ENCODE measurements at places on chromosomes 6 and 20.

- no peak for DNase-seq
These were observed 102.0 kb downstream of the ANKS1A start for GRCh38 chr6:34990971-34991560.

DNA sequence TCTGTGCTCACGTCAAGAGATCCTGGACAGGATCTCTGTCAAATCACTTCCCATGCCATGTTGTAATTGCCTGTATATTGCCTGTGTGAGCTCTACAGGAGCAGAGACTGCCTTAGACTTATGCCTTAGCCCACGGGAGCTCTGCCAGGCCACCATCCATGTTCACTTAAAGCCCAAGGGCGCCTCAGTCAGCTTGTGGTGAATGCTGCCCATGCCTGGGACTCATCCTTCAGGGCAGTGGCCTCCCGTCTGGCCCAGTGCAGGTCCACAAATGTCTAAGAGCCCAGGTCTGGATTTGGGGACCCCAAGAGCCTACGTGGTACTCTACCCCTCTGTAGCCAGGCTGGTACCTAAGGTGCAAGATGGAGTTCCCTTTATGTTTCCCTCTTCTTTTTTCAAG is 22.4 kb upstream of the BPIFA2 start:
- no peak for DNase-seq

- no peak for DNase-seq
These were observed 42.6 kb upstream of the HMGN3 start for GRCh38 chr6:79277109-79277508.

GRCh38 chr6:166567107-166567506 is 19.4 kb downstream of the RAMACL start:
- no peak for DNase-seq

DNA sequence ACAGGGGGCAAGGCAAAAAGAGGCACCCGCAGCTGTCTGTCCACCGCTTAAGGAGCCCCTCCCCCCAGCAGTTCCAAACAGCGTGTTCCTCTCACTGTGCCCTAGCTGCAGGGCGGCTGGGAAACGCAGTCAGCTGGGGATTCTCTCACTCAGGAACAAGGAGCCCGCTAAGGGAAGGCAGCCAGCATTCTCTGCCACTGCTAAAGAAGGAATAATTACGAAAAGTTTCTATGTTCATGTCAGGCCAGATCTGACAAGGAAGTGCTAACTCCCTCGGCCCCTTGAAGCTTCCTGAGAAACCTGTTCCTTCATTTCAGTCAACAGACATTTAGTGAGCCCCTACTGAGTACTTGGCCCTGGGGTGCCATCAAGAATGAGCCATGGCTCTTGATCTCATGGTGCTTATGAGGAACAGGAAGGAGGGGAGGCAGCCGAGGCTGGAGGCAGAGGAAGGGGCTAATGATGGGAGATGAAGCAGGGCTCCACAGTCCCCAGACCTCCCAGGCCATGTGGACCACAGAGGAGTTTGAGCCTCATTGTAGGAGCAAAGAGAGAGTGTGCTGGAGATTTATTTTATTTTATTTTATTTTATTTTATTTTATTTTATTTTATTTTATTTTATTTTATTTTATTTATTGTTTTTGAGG is 101.7 kb upstream of the PMEPA1 start:
- no peak for DNase-seq

GRCh38 chr6:104182811-104183210 is 676.9 kb downstream of the HACE1 start:
- DNase-seq, result no peak

- DNase-seq, result no peak
These were observed 277.1 kb upstream of the ECI2 start for GRCh38 chr6:4412488-4412887.

GRCh38 chr6:65055545-65055944 is 651.5 kb downstream of the EYS start:
- DNase-seq, result no peak

DNA sequence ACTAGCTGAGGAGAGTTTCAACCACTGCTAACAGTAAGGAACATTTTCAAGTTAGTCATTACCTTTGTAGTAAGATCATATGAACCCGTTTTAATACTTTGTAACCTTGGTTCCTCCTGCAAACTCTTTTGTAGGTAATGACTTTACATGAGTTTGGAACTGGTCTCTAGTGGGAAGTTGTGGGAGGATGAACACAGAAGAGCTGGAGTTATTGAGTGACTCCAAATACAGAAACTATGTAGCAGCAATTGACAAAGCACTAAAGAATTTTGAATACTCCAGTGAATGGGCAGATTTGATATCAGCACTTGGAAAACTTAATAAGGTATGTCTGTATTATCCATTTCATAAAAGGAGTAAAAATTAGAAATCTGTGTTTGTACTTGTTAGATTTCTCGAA is 29.3 kb downstream of the DOP1A start:
- DNase-seq, result no peak

GRCh38 chr20:59159493-59160376 is 3.9 kb upstream of the ZNF831 start:
- DNase-seq, result no peak

GRCh38 chr6:106749609-106750008 is 120.2 kb downstream of the QRSL1 start:
- DNase-seq, result no peak

DNA sequence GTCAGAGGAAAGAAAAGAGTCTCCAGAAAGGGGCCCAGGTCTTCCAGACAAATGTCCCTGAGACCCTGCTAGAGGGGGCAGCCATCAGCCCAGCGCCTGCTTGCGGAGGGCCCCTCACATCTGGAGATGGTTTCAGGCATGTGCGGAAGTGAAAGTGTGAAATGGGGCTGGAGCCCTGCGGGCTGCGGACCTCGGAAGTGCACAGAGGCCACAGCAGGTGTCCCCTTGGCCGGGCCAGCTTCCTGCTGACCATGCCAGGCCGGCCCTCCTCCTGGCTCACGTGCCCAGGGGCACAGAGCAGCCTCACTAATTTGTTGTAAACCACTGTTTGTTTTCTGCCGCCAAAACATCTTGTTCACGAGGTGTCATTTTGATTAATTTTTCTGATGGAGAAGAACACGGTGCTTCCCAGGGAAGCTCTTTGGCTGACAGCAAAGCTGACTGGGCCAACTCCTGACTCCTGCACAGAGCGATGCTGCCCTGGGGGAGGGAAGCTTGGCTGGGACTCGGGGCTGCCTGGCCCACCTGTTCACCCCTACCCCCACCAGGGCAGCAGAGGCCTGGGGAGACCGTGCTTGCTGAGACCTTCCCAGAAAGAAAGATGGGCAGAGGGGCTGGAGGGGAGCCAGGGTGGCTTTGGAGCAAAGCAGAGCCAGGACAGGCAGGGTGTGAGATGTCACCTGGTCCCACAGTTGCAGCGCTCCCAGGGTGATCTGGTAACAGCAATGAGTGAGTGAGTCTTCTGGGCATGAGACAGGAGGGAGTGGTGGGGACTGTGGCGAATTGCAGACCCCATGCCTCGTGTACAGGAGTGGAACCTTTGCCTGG is 54.2 kb downstream of the BCAS4 start:
- no peak for DNase-seq

DNA sequence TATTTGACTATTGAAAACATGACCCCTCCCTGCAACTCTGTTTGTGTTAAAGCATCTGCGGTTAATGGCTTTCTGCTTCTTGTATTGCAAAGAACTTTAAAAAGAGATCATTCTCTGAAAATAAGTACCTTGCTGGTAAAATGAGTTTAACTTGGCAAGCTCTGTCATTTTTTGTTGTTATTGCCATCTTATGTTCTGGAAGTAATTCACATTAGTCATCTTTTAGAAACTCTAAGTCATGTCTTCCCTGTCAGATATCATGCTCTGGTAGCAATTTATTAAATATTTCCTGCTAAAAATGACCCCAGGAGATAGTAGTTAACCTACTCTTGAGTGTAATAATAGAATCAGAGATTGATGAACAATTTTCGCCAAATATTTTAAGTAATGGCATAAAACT is 890.6 kb downstream of the KIF16B start:
- DNase-seq, result no peak

DNA sequence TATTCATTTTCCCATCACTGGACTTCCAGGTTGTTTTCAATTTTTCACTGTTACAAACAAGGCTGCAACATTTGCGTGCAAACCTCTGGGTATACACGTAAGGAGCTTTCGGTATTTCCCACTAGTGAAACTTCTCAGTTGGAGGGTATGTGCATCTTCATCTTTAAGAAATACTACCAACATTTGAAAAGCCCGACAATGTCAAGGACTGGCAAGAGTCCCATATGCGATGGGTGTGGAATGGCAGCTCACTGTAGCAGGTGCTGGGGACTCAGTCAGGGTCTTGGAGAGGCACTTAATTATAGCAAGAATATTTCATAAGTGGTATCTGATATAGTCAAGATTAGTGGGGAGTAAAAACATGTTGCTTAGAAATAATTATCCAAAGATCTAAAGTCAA is 8.9 kb upstream of the HLA-B start:
- DNase-seq, result no peak

- no peak for DNase-seq
These were observed 57.0 kb upstream of the XRN2 start for GRCh38 chr20:21246161-21246560.

GRCh38 chr6:43455531-43456428 is at the start of gene DLK2:
Gene DLK2 (minus strand): TSS chr6:43455548. CDS start chr6:43454825, 723 bp downstream.
- DNase-seq, result no peak

DNA sequence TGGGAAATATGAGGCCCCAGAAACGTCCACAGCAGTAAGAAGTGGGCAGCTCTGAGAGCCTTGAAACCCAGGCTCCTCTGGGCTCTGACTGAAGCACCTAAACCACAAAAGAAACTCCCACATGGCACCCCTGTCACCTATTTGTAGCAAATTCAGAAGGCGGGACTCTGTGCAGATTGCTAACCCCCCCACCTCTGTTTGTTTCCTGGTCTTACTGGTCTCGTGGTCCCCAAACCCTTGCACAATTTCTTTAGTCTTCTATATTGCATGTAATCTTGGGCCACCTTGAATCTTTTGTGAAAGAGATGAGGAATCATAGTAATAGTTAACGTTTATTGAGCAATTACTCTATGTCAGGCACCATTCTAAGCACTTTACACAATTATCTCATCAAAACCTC is 154.3 kb downstream of the PREX1 start:
- no peak for DNase-seq

- no peak for DNase-seq
These were observed 91.6 kb downstream of the PRND start for GRCh38 chr20:4813076-4813862.

DNA sequence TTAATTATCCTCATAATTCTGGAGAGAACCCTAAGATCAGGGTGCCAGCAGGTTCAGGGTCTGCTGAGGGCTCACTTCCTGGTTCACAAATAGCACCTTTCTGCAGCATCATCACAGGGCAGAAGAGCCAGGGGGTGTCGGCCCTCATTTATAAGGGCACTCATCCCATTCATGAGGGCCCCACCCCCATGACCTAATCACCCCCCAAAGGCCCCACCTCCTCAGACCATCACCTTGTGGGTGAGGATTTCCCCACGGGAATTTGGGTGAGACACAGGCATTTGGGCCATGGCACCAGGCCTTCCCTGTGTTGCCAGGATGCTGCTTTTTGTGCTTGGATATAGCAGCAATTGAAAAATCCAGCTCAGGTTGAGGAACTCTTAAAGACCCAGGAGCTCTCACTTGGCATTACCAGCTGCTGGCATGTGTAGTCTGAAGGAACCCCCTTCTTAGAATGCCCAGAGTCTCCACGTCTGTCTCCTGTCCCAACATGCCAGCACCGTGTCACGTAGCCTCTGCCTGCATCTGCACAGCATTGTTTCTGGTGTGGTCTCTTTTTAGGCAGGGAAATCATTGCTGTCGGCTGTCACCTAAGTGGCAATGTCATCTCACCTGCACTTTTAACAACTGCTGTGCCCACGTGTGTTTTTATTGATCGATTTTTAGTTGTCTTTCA is 71.5 kb downstream of the RPP40 start:
- no peak for DNase-seq

Data from activated CD4-positive, CD25-positive, alpha-beta regulatory T cell treated with anti-CD3 and anti-CD28 coated beads, Interleukin-2, amount 50 U/mL, for 16 hours (primary cell).